ENCODE measurements at places on chromosomes 11 and 22.

DNA sequence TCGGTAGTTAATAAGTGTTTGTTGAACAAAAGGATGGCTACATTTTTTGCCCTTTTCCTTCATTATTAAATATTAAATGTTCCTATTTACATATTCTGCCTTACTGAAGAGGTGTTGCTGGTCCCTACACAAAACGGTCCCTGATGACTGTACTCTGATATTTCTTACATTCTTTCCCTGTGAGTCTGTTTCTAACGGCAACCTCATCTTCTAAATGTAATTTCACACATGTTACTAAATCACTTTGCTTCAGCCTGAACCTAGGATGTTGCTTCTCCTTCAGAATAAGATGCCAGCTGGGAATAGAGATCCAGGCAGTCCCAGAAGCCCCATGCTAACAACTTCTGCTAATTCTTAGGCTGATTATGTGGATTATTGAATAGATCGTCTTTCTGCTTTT, 50.3 kb downstream of the SPON1 start:
- DNase-seq, result no peak

DNA sequence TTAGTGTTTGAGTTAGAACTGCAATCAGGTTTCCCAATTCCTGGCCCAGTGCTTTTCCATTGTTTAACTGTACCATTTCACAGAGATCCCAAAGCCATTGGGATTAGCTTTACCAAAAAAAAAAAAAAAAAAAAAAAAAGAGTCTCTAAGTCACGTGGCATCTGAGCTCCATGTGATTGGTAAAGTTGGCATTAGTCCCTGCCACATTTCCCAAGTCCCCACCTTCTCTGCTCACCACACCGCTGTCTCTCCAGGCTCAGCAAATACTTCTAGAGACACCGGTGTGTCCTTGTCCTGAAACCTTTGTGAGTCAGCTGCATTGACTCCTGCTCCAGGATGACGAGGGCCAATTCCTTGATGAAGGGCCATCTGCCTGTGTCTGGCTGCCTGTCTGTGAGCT, 305.3 kb downstream of the KIRREL3 start:
- no peak for DNase-seq

DNA sequence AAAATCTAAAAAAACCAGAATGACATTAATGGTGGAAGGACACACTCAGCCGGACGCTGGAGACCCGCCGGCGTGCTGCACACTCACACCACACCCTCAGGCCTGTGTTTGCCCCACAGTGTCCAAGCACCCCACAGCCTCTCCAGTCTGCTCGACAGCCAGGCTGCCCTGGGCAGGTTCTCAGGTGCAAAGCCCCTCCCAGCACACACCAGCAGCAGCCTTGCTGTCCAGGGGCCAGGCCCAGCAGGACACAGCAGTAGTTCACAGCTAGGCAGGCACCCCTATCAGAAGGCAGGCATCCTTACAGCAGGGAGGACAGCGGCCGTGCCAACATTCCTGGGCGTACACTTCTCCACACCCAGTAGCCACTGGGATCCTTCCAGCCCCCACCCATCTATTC, 1.7 kb upstream of the SLC25A1 start:
- no peak for DNase-seq

DNA sequence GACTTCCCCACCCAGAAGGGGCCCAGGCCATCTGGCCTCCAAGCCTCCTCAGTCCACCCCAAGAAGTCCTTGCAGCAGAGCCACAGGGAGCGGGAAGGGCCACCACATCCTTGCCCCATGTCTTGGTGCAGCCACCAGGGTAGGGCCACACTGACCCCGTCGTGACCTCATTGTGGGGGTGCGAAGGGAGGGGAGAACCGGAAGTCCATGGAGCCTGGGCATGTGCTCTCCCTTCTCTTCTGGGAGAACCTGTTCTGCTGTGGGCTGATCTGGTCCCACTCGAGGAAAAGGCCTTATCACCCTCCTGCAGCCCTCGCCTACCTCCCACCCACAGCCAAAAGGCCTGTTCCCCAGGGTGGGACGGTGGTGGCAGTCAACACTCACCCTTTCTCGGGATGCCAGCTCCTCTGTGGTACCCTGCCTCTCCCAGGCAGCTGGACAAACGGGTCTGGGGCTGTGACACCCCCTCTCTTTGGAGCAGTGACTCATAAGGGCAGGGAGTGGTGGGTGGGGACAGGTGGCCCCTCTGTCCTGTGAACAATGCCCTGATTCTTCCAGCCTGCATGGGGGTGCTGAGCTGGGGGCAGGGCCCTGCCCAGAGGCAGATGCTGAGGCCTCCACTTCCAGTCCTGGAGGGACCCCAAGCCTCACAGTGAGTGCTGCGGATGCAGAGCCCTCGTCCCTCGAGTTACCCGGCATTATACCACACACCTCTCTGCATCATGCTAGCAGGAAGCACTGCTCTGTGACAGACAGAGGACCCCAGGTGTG, 14.6 kb upstream of the CTSD start:
- DNase-seq, result peak; percentile 83

DNA sequence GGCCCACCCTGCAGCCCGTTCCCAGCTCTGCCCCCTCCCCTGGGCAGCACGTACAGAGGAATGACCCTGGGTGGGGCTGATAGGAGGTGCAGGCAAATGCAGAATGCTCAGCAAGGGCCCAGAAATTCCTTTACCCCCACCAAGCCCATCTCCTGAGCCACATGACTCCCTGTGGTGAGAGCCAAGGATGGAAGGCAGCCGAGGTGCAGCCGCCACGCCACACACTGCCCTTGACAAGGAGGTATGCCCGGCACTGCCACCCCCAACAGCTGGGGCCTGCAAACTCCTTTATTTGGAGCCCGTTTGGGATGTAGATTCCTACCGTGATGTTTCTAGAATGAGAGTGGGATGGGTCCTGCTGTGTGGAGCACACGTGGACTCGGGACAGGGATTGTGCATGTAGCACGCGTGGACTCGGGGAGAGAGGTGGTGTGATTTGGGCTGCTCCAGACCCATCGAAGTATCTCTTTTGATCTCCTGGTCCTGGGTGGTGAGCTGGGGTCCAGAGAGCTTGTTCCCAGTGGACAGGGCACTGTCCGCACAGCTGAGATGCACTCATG, 12.9 kb downstream of the GTSE1 start:
- no peak for DNase-seq

- DNase-seq, result no peak
Observed at GRCh38 chr11:121889931-121890330, 226.1 kb downstream of the BLID start.

GRCh38 chr11:107996006-107996776, 12.5 kb upstream of the CUL5 start:
- DNase-seq, result no peak

GRCh38 chr11:13668957-13669521, 571 bp downstream of the FAR1 start:
- no peak for DNase-seq

DNA sequence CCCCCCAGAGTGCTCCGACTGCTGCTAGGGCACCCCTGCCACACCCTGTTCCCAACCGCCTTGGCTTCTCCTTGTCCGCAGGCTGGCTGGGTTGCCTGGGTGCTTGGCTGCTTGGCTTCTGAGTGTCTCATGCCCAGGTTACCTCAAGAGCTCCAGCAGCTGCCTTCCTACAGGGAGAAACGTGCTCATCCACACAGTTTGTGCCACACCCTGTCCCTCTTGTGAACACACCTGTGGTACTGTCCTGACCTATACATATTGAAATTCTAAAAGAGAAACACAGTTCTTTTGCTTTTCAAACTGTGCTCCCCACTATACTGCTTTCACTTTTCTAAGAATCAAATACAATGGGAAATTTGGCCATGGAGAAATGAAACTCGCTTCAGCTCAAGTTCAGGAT, 191.4 kb downstream of the DBX1 start:
- DNase-seq, result no peak

DNA sequence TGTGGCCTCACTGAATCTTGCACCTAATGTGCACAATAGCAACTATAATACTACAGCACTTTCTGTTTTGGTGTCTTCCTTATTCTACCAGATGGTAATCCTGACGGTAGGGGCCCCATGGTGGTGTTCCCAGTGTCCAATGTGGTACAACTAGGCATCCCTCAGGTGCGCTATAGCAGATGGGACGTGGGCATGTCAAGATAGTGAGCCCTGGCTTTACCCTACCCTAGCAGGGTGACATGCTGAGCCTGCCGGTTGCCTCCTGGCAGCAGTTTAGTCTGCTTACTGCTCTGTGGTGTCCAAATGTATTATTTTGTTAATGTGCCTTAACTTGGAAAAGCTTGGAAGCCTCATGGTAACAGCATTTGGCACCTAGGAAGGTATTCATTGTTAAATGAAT, 19.2 kb downstream of the ACO2 start:
- no peak for DNase-seq
